Vagina (tissue), 2 donors: ENCODE measurements at places on chromosomes 1 and 21.

- H3K36me3 ChIP-seq = no peaks in the 10 kb centered on the region
- H3K27ac ChIP-seq = no peak overlapping the region
- H3K4me1 ChIP-seq = no peaks in the 10 kb centered on the region
Measured at GRCh38 chr1:100230765-100231164, 18.9 kb downstream of the DBT start.

DNA sequence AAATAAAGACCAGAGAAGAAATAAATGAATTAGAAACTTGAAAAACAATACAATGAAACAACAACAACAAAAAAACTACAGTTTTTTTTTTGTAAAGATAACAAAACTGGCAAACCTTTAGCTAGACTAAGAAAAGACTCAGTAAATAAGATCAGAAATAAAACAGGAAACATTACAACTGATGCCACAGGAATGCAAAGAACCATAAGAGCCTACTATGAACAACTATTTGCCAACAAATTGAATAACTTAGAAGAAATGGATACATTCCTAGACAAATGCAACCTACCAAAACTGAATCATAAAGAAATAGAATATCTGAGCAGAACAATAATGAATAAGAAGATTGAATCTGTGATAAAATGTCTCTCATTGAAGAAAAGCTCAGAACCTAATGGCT, 742.0 kb downstream of the ADGRL2 start:
- no peak overlapping the region for H3K27ac ChIP-seq
- no peaks in the 10 kb centered on the region for H3K36me3 ChIP-seq
- H3K4me1 ChIP-seq = no peaks in the 10 kb centered on the region
- no peak overlapping the region for H3K4me3 ChIP-seq
- H3K27me3 ChIP-seq = no peaks in the 10 kb centered on the region

DNA sequence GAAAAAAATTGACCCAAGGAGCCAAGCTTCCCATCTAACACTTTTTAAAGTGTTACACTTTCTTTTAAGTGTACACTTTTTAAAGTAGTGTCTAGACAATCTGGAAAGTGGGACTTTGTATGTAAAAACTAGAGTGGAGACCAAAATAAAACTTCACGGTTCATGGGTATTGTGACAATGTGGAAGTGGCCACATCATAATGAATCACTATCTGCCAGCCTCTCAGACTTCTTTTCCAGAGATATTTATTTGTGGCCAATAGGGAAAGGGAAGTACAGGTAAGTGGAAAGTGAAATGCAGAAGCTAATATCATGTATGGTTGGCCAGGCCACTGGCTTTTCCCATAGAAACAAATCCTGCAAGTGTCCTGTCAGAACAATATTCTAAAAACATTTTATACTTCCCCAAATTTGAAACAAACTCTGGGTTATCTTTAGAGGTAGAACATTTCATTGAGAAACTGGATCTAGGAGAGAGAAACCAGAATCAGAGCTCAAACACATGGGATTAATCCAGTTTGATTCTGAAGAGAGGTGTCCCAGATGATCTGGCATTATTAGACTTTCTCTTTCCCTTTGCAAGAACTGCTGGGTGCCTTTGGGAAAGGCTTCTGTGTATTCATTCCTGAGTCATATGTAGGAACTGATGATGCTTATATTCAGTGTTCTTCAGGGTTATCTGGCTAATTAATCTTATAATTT, 2.0 kb downstream of the TNFSF18 start:
- no peak overlapping the region for H3K4me3 ChIP-seq
- no peaks in the 10 kb centered on the region for H3K36me3 ChIP-seq
- DNase-seq = no peak
- no peak overlapping the region for H3K27ac ChIP-seq
- no peaks in the 10 kb centered on the region for H3K27me3 ChIP-seq
- peaks cover 8% of the 10 kb centered on the region for H3K4me1 ChIP-seq

GRCh38 chr1:118184739-118185083, 317 bp downstream of the SPAG17 start:
- H3K4me1 ChIP-seq = peaks cover 7% of the 10 kb centered on the region
- H3K4me3 ChIP-seq = peak overlapping the region; percentile 30
- no peaks in the 10 kb centered on the region for H3K36me3 ChIP-seq
- DNase-seq = no peak
- H3K27ac ChIP-seq = no peak overlapping the region

DNA sequence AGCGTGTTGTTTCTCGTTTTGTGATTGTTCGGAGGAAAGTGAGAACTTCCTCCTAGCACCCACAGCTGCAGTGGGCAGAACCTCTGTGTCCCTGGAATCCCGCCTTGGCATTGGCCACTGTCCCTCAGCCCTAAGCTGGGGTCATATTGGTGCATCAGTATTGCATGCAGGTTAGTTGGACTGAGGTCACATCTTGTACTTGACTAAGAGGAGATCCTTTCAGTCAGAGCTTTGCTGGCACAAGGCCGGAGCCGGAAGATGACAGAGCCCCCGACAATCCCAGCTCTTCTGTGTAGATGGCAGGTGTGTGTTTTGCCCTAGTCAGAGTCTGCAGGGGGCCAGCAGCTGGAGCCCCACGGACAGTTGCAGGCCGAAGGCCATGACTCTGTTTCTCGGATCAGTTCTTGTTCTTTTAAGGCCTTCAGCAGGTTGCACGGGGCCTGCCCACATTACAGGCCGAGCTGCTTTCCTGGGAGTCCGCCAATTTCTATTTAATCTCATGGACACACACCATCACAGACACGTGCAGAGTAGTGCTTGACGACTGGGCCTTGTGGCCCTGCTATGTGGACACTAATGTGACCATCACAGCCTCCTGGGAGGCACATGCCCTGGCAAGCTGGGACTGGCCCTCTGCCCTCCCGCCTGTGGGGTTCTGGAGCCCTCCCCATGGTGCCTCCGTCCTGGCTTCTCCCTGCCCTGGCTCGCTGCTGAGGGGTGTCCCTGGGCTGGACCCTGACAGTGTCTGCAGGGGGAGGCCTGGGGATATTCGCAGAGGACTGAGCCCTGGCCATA, 14.9 kb downstream of the SNAP47 start:
- H3K4me1 ChIP-seq = peaks cover 14% of the 10 kb centered on the region
- no peaks in the 10 kb centered on the region for H3K27me3 ChIP-seq
- peaks cover 8% of the 10 kb centered on the region for H3K36me3 ChIP-seq
- H3K27ac ChIP-seq = no peak overlapping the region
- no peak overlapping the region for H3K4me3 ChIP-seq
- DNase-seq = no peak

DNA sequence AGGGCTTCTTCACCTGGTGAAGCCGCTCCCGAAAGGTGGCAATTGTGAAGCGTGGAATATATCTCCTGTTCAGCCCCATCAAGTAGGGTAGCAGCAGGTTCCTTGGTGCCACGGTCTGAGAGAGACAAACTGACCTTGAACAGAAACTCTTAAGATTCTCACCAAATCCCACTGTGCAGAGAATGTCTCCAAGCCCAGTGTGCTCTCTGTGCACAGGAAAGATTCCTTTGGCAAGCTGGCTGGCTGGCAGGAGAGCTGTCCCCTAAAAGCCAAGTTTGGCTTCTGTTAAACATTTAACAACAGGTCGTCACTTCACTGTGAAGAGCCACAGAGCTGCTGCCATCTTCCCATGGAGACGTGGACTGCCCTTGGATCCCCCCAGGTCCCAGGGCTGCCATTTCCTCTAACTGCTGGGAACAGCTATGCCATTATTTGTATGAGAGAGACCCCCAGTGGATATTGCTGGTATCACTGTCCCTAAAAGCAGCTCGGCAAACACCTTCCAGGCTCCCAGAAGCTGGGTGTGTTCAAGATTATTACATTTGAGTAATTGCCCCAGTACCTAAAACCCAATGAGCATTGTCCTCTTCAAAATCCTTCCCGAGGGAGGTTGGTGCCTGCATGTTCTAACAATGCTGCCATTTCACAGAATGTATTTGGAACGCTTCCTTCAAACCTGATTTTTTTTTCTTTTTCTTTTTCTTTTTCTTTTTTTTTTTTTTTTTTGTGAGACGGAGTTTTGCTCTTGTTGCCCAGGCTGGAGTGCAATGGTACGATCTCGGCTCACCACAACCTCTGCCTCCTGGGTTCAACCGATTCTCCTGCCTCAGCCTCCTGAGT, 71.8 kb downstream of the CD58 start:
- peaks cover 46% of the 10 kb centered on the region for H3K4me1 ChIP-seq
- no peak for DNase-seq
- H3K27me3 ChIP-seq = no peaks in the 10 kb centered on the region

DNA sequence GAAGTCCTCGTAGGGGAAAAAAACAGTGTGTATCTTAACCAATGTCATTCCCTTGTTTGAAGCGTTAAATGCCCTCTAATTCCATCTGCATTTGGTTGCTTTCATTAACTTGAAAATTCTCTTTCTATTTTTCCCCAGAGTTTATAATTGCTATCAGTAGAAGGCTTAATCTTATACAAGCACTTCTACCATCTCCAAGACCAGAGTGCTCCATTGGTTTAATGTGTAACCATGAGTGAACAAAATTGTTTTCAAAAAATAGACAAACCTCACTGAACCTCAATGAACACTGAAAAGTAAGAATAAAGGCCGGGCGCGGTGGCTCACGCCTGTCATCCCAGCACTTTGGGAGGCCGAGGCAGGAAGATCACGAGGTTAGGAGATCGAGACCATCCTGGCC, 141.3 kb downstream of the RGS7 start:
- no peak overlapping the region for H3K27ac ChIP-seq
- no peak overlapping the region for H3K4me3 ChIP-seq
- DNase-seq = no peak
- H3K36me3 ChIP-seq = no peaks in the 10 kb centered on the region

DNA sequence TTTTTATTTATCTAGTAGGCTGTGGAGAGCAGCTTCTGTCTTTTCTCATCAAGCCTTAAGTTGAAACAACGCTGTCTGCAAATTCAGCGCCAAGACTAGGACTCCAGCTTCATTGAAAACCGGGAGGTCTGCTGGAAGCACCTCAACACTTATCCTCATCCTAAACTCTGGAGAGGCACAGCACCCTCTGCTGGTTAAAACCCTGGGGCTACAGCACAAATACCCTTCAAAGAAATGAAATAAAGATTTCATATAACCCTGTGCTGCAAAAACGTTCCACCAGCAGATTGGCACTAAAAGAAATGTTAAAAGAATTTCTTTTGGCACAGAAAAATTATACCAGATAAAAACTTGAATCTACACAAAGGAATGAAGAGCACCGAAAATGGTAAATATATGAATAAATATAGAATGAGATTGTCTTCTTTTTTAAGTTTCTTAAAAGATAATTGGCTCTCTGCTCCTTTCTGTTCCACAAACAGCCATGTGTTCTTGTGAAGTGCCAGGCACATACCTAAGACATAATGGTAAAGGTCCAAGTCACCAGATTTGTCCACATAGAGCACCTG, 227.7 kb upstream of the SAMSN1 start:
- DNase-seq = no peak
- H3K27me3 ChIP-seq = no peaks in the 10 kb centered on the region
- no peaks in the 10 kb centered on the region for H3K4me1 ChIP-seq
- no peaks in the 10 kb centered on the region for H3K36me3 ChIP-seq
- H3K4me3 ChIP-seq = no peak overlapping the region
- H3K27ac ChIP-seq = no peak overlapping the region

DNA sequence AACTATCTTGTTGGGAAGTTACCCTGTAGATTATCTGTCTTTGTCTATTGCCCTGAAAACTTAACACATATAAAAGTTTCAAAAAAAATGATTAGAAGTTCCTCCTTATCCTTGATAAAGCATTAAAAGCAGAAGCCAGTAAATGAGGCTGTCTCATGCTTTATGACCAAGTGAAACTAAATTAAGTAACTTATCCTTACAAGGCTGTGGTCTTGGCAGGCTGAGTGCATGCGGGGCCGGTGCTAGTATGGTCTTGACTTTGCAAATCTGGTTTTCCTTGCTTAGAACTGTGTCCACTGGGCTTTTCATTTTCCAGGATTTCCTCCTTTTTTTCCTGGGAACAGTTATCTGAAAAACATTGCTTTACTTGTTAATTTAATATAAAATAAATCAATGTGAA, 43.1 kb downstream of the PCNX2 start:
- no peak overlapping the region for H3K27ac ChIP-seq
- H3K27me3 ChIP-seq = no peaks in the 10 kb centered on the region
- no peak for DNase-seq
- H3K4me1 ChIP-seq = peaks cover 15% of the 10 kb centered on the region
- peaks cover 4% of the 10 kb centered on the region for H3K36me3 ChIP-seq

DNA sequence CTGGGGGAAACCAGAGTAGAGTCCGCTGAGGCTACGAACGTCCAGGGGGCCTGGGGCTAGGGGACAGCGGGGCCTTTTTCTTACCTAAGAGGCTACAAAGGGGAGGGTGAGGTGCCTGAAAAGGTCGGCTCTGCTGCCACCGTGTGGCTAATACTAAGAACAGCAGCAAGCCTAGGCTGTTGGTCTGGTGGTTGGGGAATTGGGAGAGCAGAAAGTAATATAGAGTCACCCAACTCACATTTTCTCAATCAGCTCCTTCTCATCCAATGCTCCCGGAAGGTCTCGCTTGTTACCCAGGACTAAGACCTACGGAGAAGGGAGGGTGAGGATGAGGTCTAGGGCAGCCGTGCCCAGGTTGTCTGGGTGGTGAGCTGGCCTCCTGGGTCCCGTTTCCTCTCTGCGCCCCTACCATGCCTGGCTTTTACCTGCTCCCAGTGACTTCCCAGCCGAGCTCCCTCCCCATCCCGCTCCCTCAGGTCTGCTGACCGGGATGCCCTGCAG, 9.3 kb downstream of the ARL8A start:
- no peaks in the 10 kb centered on the region for H3K36me3 ChIP-seq
- peaks cover 55% of the 10 kb centered on the region for H3K4me1 ChIP-seq
- no peak for DNase-seq
- H3K27ac ChIP-seq = peak overlapping the region; percentile 93

DNA sequence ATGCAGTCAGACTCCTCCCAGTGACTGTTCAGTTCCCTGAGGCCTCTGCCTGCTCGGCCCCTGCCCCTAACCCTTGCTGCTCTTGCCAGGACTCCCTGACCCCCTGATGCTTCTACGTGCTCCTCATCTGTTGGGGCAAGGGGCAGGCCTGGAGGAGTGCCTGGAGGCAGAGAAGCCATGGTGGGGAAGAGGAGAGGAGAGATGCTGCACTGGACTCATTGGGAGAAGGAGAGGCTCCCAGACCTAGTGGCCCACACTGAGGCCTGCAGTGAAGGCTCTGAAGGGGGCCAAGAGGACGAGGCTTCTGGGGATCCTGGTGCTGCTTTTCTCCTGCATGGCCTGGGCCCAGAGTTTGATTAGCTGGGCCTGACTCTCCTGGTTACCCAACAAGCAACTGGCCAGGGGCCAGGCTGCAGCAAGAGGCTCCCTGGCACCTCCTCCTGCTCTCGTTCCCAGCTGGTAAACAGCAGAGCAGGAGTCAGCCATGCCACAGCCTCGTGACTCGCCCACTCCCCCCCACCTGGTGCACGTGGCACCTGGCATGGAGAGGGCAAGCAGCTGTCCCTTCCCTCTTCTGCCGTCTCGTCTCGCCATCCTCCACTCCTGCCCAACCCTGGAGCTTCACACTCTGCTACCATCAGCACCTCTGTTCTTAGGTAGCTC, 847 bp upstream of the RORC start:
- peaks cover 25% of the 10 kb centered on the region for H3K4me1 ChIP-seq
- H3K4me3 ChIP-seq = no peak overlapping the region
- no peak overlapping the region for H3K27ac ChIP-seq
- no peak for DNase-seq
- H3K36me3 ChIP-seq = no peaks in the 10 kb centered on the region
